ENCODE measurements at places on chromosomes 1 and 21. TPM values are rescaled to one million over a fixed set of nuclear protein-coding genes. Genes with fewer than 3 reads are reported as not detected.

SELP gene
- 0.32 TPM for total RNA-seq

DNAI4 gene
- total RNA-seq: 1.9 TPM

OR14C36 gene
- not detected for total RNA-seq

PRR9 gene
- total RNA-seq: not detected

OR2G6 gene
- not detected for total RNA-seq

FASLG gene
- total RNA-seq: not detected

CD53 gene
- 0.97 TPM for total RNA-seq

GGPS1 gene
- 18.1 TPM for total RNA-seq

S100A12 gene
- total RNA-seq: not detected
